Temporal lobe (tissue), 4 donors: ENCODE measurements at places on chromosomes 1 and 21. TPM values are rescaled to one million over a fixed set of nuclear protein-coding genes. Genes with fewer than 3 reads are reported as not detected.

Gene RNU1-3
- 73,230 TPM for total RNA-seq

Gene TIE1
- 9.6 TPM for total RNA-seq

Gene SLC6A17
- total RNA-seq: 13.5 TPM

Gene CD5L
- 0.49 TPM for total RNA-seq

Gene ADGRB2
- total RNA-seq: 60.2 TPM

Gene RPTN
- total RNA-seq: not detected

Gene FAM177B
- not detected for total RNA-seq

Gene CYP4A11
- total RNA-seq: under 0.01 TPM

Gene ADAM30
- not detected for total RNA-seq

Gene PLEKHA6
- total RNA-seq: 10.3 TPM

Gene SH2D1B
- not detected for total RNA-seq

Gene SPTA1
- 1.2 TPM for total RNA-seq

Gene PTPN14
- total RNA-seq: 3.4 TPM

Gene HSPB7
- total RNA-seq: not detected

Gene LPAR3
- total RNA-seq: 0.74 TPM

Gene ACKR1
- total RNA-seq: 2.5 TPM

Gene GBP6
- 0.25 TPM for total RNA-seq

Gene HSPA13
- total RNA-seq: 122 TPM

Gene C1QA
- total RNA-seq: 3.2 TPM

Gene NTNG1
- total RNA-seq: 6.4 TPM

Gene LCE1C
- total RNA-seq: not detected

Gene OR2T11
- total RNA-seq: not detected

Gene TRIM45
- 3.9 TPM for total RNA-seq

Gene PTPRC
- total RNA-seq: 3.0 TPM

Gene ATP1A2
- total RNA-seq: 93.2 TPM

Gene OLIG2
- total RNA-seq: 15.2 TPM

Gene CLDN17
- total RNA-seq: not detected

Gene PPM1J
- total RNA-seq: 4.9 TPM

Gene C1QC
- total RNA-seq: 5.2 TPM

Gene LCE3B
- not detected for total RNA-seq

Gene GJC2
- 0.74 TPM for total RNA-seq

Gene CDK18
- total RNA-seq: 1.2 TPM

Gene IGSF3
- total RNA-seq: 118 TPM

Gene C1orf53
- 1.5 TPM for total RNA-seq

Gene BCL2L15
- total RNA-seq: 0.74 TPM

Gene KCNA3
- 20.2 TPM for total RNA-seq

Gene ROR1
- total RNA-seq: 1.7 TPM

Gene NFIA
- total RNA-seq: 85.8 TPM

Gene PALMD
- 41.8 TPM for total RNA-seq

Gene MRTO4
- total RNA-seq: 24.8 TPM
